HS-5 (cell line): ENCODE measurements at places on chromosomes 3 and 15.

GRCh38 chr3:73558727-73559075, 66.0 kb downstream of the PDZRN3 start:
- no peak for DNase-seq

DNA sequence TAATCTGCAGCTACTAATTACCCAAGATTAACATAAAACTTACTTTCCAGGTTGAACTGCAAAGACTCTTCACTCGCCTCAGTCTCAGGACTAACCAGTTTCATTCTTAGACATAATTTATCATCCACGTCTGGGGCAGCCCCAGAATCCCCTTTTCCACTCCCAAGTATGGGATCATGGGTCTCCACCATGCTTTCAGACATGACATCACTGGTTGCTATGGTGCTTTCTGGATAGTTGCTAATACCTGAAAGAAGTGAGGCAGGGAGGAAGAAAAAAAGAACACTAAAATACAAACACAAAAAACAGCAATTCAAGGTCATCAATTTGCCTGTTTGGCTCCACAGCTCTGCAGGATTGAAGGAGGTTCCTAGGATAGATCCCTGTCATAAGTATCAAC, 46.6 kb downstream of the TP53BP1 start:
- no peak for DNase-seq

GRCh38 chr3:140910860-140911259, 30.8 kb upstream of the SLC25A36 start:
- no peak for DNase-seq

GRCh38 chr3:47098910-47099309, 65.0 kb downstream of the SETD2 start:
- no peak for DNase-seq

DNA sequence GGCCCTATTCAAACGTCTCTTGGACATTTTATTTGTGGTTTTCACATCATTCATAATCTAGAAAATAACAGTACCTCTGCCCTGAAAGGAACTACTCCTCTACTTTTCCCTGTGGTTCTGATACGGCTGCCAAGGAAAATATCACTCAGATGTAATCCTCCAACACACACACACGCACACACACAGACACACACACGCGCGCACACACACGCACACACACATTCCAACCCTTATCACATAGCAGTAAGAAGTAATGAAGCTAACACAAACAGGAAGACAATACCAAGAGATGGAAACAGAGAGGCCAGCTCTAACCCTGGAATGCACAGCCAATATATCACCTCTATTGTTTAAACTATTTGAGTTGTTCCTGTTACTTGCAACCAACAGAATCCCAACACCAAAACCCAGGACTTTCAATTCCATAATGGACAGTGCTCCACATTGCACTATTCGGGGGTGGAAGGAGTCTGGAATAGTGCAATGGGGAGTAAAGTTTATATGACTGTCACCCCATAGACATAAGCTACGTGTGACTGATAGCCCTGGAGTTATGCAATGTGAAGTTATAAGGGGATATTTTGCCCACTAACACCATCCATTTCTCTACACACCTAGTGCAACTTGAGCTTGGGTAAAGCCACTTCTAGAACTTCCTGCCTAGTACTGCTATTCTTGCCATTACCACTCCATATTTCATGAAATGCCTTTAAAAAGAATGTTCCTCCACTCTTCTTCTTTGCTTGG, 71.3 kb upstream of the FNDC3B start:
- DNase-seq: no peak

DNA sequence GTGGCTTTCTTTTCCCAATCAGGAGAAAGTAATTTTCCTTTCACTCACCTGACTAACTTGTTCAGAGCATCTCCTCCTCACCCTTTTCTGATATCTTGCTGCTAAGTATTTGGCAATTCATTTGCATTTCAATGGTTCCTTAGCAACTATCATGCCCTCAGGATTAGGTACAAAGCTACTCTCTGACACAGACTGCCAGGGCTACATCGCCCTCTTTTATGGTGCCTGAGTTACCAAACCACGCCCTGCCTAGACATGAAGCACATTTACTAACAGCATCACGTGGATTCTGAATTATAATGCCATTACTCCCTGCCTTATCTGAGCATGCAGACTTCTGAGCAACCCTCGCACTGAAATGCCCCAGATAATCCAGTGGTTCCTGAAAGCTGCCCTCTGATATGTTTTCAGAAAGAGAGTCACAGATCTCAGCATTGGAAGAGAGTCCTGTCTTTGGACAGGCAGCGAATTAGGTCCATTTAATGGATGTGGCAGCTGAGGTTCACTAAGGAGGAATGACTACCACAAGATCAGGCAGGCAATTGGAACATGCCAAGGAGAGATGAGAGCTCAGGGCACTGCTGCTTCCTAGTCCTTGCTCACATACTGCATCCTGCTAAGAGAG, 14.5 kb downstream of the EPHB1 start:
- no peak for DNase-seq

GRCh38 chr3:2765002-2765579, 345.1 kb downstream of the IL5RA start:
- DNase-seq: no peak

DNA sequence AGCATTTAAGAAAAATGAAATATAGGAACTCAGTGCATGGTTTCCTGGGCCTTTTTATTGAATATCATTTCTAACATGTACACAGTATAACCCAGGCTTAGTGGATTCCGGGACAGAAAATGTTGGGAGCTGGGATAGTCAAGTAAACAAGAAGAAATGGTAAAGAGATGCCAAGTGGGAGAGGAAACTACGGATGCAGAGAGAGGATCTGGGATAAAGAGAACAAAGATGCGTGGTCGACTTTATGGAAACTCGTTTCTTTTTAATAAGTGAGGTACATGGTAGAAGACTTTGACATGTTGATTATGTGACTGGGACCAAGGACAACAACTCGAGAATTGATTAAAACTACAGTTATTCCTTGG, 1.2 kb upstream of the GPR176 start:
- no peak for DNase-seq

DNA sequence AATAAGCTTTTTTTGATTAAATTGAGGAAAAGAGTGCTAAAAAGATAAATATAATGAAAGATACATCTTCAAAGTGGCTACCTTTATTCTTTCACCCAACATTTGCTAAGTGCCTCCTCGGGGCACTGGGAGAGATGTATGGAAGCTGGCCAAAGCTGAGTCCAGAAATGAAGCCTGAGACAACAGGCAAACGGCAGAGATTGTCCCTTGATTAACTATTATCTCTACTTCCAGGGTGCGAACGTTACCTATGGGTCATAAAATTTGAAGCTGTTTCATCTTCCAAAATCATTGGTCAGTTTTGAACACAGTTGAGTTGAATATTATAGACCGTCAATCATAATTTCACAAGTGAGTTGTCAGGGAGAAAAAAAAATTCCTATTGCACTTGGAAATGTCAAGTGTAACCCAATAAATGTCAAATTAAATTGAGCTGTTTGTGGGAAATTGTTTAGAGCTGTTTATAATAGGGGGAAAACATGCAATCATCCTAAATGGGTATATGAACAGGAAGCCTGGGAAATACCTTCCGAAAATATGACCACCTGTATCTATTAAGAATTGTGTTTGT, 73.9 kb downstream of the SUCLG2 start:
- no peak for DNase-seq

GRCh38 chr15:59247364-59247763, 40.7 kb downstream of the LDHAL6B start:
- DNase-seq: peak; percentile 25

- no peak for DNase-seq
Measured at GRCh38 chr15:62068071-62068809, 1.5 kb downstream of the C2CD4A start.

GRCh38 chr3:60298141-60298540, 953.1 kb downstream of the FHIT start:
- DNase-seq: no peak

GRCh38 chr15:48337607-48338006, 6.4 kb downstream of the DUT start:
- DNase-seq: no peak

DNA sequence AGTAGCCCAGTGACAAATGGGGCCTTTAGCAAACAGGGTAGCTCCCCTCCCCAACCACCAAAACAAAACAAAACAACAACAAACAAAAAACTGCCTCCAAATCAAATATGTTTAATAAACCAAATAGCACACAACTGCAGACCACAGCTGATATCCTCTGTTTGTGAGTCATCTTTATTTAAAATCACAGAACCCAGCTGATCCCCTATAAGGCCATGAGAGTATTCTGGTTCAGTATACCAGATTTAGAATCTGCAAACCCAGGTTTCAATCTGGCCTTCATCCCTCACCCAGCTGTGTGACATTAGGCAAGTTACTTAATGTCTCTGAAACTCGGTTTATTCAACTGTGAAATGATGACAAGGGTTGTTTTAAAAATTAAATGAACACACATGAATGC, 124.5 kb downstream of the SUCLG2 start:
- DNase-seq: no peak

DNA sequence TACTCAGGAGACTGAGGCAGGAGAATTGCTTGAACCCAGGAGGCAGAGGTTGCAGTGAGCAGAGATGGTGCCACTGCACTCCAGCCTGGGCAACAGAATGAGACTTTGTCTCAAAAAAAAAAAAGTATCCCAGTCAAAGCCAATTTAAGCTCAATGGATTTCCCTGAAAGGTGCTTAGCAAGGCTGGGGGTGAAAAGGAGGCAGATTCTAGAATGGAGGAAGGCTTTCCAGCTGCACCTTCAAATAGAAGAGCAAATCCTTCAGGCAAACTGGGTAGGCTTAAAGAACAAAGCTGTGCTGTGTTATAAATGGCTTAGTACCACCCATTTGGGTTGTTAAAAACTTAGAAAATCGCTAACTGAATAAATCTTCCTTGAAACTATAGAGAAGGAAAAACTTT, 3.0 kb upstream of the IFT57 start:
- DNase-seq: no peak

DNA sequence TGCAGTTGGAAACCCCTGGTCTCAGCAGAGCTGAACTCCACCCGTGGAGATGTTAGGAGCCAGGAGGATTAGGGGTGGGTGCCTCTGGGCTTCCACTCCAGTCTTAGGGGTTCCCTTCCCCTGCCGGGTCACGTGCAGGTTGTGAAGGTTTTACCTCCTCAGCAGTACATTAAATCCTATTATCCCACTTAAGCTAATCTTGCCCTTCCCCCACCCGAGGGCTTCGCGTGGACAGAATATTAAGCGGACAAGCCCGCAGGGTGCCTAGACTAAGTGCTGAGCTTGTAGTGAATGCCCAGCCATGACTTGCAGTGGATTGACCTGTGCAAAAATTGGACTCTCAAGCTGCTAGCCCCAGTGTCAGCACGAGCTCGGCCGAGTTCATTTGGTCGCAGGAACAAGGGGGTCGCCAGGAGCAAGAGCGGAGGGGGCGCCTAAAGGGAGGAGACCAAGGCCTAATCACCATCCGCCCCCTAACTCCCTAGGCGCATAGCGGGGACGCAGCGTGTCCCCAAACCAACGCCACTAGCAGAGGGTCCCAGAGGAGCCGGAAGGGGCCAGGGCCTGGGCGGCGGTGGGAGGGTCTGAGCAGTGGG, 498 bp upstream of the SEMA4B start:
- DNase-seq: no peak

- DNase-seq: no peak
Measured at GRCh38 chr3:45690336-45691035, 1.3 kb downstream of the SACM1L start.

GRCh38 chr15:85547386-85547785, 167.0 kb downstream of the AKAP13 start:
- no peak for DNase-seq

- DNase-seq: no peak
Measured at GRCh38 chr3:197367081-197367780, 68.8 kb upstream of the DLG1 start.

GRCh38 chr3:176692966-176693785, 504.1 kb downstream of the TBL1XR1 start:
- no peak for DNase-seq

DNA sequence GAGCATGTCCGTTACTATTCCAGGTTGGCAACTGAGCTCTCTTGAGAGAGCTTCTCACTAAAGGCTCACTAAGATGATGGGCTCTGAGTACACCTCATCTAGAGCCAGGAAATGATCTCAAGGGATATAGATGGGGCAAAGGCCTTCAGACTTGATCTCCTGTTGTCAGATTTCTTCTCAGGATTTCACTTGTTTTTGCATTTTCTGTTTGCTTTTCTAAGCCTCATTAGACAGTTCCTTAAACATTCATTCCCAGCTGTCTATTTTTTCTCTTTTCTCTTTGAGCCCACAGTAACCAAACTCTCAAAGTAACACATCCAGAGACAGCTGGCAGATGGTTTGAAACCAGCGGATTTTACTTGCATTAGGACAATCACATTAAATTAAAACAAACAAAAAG, 28.4 kb upstream of the ARL8B start:
- DNase-seq: no peak

DNA sequence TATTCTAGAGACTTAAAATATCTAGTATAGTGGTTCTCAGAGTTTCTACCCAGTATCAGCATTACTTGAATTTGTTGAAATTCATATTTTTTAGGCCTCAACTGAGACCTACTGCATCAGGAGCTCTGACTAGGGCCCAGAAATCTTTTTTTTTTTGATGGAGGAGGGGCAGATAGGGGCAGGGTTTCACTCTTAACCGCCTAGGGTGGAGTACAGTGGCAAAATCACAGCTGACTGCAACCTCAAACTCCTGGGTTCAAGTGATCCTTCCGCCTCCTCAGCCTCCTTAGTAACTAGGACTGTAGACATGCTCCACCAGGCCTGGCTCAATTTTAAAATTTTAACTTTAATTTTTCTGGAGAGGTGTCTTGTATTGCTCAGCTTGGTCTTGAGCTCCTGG, 36.6 kb downstream of the CHD2 start:
- DNase-seq: no peak

- no peak for DNase-seq
Measured at GRCh38 chr3:112874725-112875124, 28.1 kb upstream of the CD200R1L start.

DNA sequence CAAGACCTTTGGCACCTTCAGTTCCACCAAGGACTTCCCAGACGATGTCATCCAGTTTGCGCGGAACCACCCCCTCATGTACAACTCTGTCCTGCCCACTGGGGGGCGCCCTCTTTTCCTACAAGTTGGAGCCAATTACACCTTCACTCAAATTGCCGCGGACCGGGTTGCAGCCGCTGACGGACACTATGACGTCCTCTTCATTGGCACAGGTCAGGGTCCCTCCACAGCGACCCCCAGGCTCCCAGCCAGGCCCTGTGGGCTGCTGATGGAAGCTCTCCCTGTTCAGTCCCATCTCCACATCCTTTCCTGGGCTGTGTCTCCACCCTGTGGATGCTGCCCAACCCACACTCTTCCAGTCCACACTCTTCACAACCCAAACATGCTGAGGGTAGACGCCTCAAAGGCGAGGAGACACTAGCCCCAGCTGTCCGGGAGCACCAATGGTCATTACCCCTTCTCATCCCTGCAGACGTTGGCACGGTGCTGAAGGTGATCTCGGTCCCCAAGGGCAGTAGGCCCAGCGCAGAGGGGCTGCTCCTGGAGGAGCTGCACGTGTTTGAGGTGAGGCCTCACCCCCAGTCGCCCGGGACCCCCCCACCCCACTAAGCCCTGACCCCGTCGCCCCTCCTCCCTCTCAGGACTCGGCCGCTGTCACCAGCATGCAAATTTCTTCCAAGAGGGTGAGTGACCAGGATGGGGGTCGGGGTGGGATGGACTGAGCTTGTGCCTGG, 4.3 kb upstream of the LSMEM2 start:
- DNase-seq: no peak

GRCh38 chr3:57654267-57654666, 38.6 kb downstream of the DENND6A start:
- DNase-seq: no peak

GRCh38 chr3:29540544-29540943, 259.7 kb downstream of the RBMS3 start:
- DNase-seq: no peak

GRCh38 chr3:59660852-59661625, 611.2 kb upstream of the CFAP20DC start:
- no peak for DNase-seq
